ENCODE measurements at places on chromosomes 2 and 18. TPM values are rescaled to one million over a fixed set of nuclear protein-coding genes. Genes with fewer than 3 reads are reported as not detected.

The GPBAR1 gene
- 0.44 TPM for total RNA-seq

The CD8A gene
- not detected for total RNA-seq

GRCh38 chr2:201901786-201902185, 95.4 kb downstream of the CDK15 start:
- no peak overlapping the region for H3K4me3 ChIP-seq
- peaks cover 4% of the 10 kb centered on the region for H3K4me1 ChIP-seq
- H3K36me3 ChIP-seq: no peaks in the 10 kb centered on the region
- no peak for DNase-seq
- no peaks in the 10 kb centered on the region for H3K27me3 ChIP-seq
- no peak overlapping the region for H3K27ac ChIP-seq

- peaks cover 8% of the 10 kb centered on the region for H3K36me3 ChIP-seq
- H3K4me3 ChIP-seq: no peak overlapping the region
- H3K27me3 ChIP-seq: no peaks in the 10 kb centered on the region
- H3K4me1 ChIP-seq: peaks cover 2% of the 10 kb centered on the region
- no peak for DNase-seq
- no peak overlapping the region for H3K27ac ChIP-seq
These were observed 39.0 kb downstream of the IRS1 start for GRCh38 chr2:226760412-226761194.

DNA sequence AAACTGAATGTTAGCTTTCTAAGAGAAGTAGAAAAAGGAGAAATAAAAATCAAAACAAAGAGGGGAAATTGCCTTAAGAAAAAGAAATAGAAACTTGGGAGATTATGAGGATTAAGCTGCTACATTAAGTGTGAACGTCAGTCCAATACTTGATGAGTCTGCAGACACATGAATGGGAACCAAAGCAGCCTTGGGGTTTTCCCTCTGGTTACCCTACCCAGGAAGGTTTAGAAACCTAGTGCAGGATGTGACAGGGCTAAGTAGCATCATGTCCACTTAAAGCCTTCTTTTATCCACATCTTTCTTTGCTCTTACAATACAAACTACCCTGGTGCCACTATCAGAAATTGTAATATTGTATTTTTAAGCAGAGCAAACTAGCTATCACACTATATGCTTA, 22.3 kb downstream of the SLC35F5 start:
- no peaks in the 10 kb centered on the region for H3K36me3 ChIP-seq
- DNase-seq: no peak
- no peaks in the 10 kb centered on the region for H3K4me1 ChIP-seq
- H3K27ac ChIP-seq: no peak overlapping the region

- no peaks in the 10 kb centered on the region for H3K4me1 ChIP-seq
- no peaks in the 10 kb centered on the region for H3K36me3 ChIP-seq
- H3K27me3 ChIP-seq: no peaks in the 10 kb centered on the region
These were observed 90.7 kb upstream of the ITGA6 start for GRCh38 chr2:172336681-172337080.
